ENCODE measurements at places on chromosomes 3 and 15. TPM values are rescaled to one million over a fixed set of nuclear protein-coding genes. Genes with fewer than 3 reads are reported as not detected.

The SLC2A2 gene
- total RNA-seq, result not detected

- no peak for DNase-seq
- no peak overlapping the region for H3K27ac ChIP-seq
- H3K4me3 ChIP-seq, result no peak overlapping the region
- no peaks in the 10 kb centered on the region for H3K27me3 ChIP-seq
Observed at GRCh38 chr3:173531602-173532001, 134.1 kb downstream of the NLGN1 start.

- 0 out of 2 replicates have a peak, but pooled peaks cover 3% of the 10 kb centered on the region for H3K27me3 ChIP-seq
- H3K4me3 ChIP-seq, result no peak overlapping the region
- H3K27ac ChIP-seq, result no peak overlapping the region
- no peak for DNase-seq
Observed at GRCh38 chr3:50453907-50454306, 49.5 kb downstream of the CACNA2D2 start.

- H3K4me1 ChIP-seq, result no peaks in the 10 kb centered on the region
- H3K36me3 ChIP-seq, result no peaks in the 10 kb centered on the region
- no peak overlapping the region for H3K27ac ChIP-seq
- H3K27me3 ChIP-seq, result no peaks in the 10 kb centered on the region
- H3K4me3 ChIP-seq, result no peak overlapping the region
- DNase-seq, result peak; percentile 65
Observed at GRCh38 chr3:98012979-98013378, 22.1 kb downstream of the GABRR3 start.

The ZNF620 gene
- total RNA-seq, result 0.32 TPM

GRCh38 chr3:4525560-4526223, 32.5 kb downstream of the ITPR1 start:
- no peaks in the 10 kb centered on the region for H3K36me3 ChIP-seq
- H3K27me3 ChIP-seq, result no peaks in the 10 kb centered on the region
- no peak for DNase-seq

DNA sequence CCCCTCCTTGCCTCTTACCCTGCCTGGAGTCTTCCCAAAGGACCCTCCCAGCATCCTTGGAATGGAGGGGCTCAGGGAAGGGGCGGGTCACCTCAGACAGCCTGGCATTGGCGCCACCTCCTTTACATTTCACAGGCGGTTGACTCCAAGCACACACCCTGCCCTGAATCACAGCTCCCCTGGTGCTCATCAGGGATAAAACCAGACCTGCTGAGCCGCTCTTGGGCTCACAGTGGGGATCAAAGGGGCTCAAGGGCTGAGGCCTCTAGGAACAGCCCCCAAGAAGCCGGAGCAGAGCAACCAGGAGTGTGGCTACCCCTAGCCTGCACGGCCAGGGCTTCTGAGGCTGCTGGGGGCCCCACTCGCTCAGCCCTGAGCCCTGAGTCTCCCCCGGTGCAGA, 16.6 kb downstream of the LINGO1 start:
- H3K4me3 ChIP-seq, result no peak overlapping the region
- H3K4me1 ChIP-seq, result no peaks in the 10 kb centered on the region
- H3K27me3 ChIP-seq, result no peaks in the 10 kb centered on the region
- no peaks in the 10 kb centered on the region for H3K36me3 ChIP-seq
